ENCODE measurements at places on chromosomes 12 and 14.
A peak's percentile ranks its signal among the peaks of the same experiment; 100 is the strongest.

DNA sequence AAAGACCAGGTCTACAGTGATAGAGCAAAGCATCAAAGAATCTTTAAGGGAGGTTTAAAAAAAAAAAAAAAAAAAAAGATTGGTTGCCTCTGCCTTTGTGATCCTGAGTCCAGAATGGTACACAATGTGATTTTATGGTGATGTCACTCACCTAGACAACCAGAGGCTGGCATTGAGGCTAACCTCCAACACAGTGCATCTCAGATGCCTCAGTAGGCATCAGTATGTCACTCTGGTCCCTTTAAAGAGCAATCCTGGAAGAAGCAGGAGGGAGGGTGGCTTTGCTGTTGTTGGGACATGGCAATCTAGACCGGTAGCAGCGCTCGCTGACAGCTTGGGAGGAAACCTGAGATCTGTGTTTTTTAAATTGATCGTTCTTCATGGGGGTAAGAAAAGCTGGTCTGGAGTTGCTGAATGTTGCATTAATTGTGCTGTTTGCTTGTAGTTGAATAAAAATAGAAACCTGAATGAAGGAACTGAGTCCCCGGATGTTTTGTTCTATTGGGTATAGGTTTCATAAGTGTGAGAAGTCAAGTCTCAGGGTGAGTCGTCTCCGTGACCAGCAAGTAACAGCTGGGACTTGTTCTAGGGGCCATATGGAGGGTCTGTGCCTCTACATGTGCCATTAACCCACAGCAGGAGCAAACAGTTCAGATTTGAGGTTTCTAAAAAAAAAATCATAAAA, 9.3 kb downstream of the PEBP1 start:
- no peak for DNase-seq

GRCh38 chr14:26191123-26191522, 406.7 kb downstream of the NOVA1 start:
- no peak for DNase-seq

GRCh38 chr12:129101816-129102215, 248.5 kb downstream of the GLT1D1 start:
- no peak for DNase-seq

DNA sequence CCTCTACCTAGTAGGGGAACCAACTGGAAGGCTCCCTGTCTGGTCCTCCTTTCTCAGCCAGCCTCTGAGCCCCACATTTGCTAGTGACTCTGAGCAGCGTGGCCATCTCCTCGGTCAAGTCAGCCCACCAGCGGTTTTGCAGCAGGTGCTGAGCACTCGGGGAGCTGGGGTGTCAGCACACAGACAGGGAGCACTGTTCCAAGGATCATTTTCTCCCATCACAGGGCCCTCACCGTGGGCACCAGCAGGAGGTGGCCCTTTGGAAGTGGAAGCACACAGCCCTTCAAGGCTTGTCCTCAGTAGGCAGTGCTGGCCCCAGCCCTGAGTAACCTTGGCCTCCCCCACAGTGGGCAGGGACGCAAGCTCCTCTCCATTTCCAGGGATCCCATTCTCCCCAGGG, 24.1 kb upstream of the EML1 start:
- DNase-seq, result no peak

GRCh38 chr14:47425302-47425701, 250.1 kb downstream of the MDGA2 start:
- DNase-seq, result no peak

GRCh38 chr12:128974881-128975280, 121.6 kb downstream of the GLT1D1 start:
- DNase-seq, result no peak

- no peak for DNase-seq
These were observed 12.1 kb downstream of the BHLHE41 start for GRCh38 chr12:26112703-26113147.

- DNase-seq, result no peak
These were observed 5.0 kb upstream of the DUSP6 start for GRCh38 chr12:89357297-89357730.

- DNase-seq, result no peak
These were observed 85.3 kb downstream of the DPF3 start for GRCh38 chr14:72808564-72808963.

DNA sequence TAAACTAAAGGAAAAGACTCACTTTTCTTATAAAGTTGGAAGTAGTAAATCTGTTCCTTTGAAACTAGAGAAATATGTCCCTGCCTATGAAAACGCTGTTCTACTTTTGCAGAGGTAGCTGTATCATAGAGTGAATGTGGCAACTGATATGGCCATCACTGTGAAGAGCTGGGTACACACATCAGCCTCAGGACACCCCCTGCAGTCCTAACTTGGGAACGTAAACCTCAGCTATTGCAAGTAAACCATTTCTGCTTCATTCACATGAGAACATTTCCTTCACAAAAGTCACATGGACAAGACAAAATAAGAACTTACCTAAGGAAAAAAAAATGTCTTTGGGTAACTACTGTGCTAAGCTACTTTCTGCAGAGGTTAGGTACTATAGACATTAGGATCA, 233.3 kb upstream of the PPFIA2 start:
- DNase-seq, result no peak

DNA sequence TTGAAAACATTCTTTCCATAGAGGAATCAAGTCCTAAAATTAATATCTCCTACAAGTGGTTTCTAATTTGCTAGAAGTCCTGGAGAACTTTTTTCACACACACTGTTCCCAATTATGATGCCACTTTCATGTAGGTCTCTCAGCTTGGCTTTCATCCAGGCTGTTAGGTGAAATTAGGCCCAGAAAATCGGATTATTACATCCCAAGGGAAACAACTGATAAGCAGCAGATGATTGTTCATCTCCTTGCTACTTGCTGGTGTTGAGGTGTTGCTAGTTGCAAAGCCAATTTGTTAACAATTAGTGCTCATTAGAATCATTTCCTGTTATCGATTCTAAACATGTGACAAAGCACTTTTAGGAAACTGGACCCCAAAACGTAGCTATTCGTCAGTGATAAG, 248.0 kb downstream of the PDZRN4 start:
- DNase-seq, result no peak

DNA sequence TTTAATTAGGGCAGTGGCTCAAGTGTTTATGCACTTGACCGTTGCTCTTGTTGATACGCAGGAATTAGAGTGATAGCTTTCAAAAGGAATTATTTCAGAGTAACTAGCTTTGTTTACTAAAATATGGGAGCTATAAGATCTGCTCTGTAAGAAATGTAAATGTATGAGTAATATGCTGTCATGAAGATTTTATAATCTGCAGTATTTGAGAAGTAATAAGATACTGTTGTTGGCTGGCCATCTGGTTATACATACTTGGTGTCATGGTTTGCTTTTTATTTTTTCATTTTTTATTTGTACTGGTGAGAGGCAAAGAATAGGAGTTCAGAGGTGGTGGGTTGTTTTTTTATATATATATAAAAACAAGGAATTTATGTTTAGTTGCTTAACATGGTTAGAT, 58.5 kb downstream of the PLXNC1 start:
- DNase-seq, result no peak

GRCh38 chr14:21078287-21078686, 8.2 kb downstream of the ARHGEF40 start:
- DNase-seq, result no peak

DNA sequence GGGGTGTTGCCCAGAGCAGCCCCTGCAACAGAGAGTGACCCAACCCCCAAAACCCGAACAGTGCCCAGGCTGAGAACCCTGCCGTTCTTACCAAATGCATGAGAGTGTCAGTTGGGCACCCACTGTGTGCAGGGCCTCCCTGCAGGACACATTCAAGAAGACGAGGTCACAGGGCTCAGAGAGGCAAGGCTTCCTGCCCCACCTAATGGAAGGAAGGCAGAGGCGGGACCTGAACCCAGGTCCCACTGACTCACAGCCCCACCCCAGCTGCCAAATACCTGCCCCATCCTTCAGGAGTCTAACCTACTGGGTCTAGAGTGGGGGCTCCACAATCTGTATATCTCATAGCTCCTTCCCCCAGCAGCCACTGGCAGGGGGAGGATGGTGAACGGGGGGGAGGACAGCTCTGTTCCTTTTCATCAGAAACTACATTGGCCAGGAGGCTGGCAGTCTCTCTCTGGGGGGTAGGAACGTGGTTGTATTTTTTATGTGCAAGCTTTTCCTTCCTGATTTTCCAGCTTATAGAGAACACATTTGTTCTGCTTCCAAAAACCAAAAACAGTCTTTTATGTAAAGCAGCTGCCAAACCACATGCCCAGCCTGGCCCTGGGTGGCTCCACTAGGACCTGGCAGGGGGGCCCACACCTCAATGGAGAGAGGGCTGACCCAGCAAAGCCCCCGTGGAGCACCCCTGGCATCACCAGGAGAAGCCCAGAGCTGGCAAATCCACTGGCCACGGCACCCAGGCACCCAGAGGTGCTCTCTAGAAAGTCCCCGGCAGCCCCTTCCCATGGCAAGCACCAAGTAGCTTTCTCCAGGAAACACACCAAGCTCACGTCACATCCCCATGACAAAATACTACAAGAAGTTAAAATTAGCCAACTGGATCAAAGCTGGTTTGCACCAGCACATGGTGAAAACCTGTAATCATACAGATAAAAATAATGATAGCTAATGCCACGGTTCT, 17.0 kb downstream of the NCOR2 start:
- DNase-seq, result no peak

DNA sequence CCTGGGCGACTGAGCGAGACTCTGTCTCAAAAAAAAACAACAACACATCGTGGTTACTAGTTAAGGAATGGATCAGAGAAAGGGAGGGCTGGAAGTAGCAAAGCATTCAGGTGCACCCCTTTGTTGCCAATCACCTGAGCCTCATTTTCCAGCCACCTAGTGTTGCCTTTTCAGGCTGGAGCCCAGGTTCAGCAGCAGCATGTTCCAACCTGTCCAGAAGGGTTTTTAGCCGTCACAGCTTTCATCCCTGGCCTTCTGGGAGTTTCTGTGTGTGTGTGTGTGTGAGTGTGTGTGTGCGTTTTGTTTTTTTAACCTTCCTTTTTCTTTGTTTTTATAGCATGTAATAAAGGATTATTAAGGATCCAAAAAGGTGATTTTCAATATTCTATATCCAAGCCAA, 121.1 kb upstream of the ATF1 start:
- DNase-seq, result no peak

GRCh38 chr12:119072440-119072839, 91.1 kb downstream of the SRRM4 start:
- DNase-seq, result no peak

GRCh38 chr12:30926243-30927221, at the start of gene TSPAN11:
Gene TSPAN11, plus strand, starts transcription at chr12:30926748. Its CDS starts 27,244 bp downstream, at chr12:30953992.
- DNase-seq, result peak; percentile 24

DNA sequence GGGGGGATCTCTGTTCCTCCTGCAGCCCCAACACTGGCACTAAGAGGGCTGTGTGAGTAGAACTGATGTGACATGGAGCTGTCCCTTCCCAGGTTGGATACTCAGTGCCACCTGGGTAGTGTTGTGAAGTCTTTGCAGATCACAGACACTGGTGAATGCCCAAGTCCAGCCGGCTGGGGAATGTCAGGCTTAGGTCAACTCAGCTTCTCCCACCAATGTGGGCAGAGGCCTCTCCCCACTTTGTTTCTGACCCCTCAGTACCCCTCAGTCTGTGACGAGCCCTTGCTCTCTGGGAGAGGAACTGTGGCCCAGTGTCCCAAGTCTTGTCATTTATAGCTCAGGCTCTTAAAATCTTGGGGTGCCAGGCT, 11.3 kb downstream of the SLC25A29 start:
- no peak for DNase-seq

DNA sequence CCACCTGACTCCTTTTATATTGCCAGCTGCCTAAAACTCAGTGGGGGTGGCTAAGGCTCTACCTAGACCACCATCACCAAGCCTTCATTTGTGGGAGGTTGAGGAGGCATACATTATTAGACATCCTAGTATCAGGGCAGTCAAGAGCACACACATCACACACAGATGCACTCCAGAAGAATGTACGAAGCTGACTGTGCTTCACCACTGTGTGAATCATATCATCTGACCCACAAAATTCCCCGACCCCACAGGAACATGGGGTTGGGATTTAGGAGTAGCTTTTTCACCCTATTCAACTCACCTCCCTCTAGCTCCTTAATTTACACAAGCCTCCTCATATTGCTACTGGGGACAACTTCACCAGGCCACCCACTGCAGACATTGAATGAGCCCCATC, 64.8 kb upstream of the BDKRB2 start:
- no peak for DNase-seq

GRCh38 chr12:99800605-99801004, 153.1 kb downstream of the GARIN6 start:
- DNase-seq, result no peak

DNA sequence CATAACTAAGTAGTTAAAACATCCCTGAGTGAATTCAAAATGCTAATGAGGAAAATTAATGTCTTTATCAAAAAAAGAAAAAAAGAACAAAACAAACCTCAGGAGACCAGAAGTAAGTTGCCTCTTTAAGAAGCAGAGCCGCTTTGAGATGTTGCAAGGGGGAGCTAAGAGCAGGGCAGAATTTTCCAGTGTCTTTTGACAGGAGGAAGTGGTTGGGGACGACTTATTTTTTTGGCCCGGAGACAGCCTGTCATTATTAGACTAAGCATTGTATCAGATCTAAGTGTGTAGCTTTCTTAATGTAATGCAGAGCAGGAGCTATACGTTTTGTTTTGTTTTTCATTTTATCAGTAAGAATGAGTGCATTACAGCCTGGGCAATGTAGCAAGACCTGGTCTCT, 206.6 kb downstream of the CACNA1C start:
- no peak for DNase-seq

GRCh38 chr14:35818346-35819115, 7.6 kb upstream of the BRMS1L start:
- no peak for DNase-seq

GRCh38 chr14:36952689-36953088, 219.7 kb downstream of the SLC25A21 start:
- DNase-seq, result peak; percentile 26

DNA sequence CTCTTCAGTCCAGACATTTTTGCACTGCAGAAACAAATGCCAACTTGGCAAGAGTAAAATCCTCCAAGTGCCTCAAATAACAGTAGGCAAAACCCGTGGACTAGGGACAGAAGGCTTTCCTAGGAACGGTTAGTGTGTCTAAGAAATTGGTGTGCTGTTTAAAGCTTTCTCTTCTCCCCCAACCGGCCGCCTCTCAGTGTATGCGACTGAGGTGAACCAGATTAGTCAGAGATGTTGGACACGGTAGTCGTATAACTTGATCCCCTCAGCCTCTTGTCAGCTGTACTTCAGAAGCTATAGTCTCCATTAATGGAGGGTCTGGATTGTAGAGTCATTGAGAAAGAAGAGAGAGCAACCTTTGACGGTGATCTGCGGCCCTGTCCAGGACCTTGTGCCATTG, 21.7 kb downstream of the PPFIBP1 start:
- DNase-seq, result no peak

DNA sequence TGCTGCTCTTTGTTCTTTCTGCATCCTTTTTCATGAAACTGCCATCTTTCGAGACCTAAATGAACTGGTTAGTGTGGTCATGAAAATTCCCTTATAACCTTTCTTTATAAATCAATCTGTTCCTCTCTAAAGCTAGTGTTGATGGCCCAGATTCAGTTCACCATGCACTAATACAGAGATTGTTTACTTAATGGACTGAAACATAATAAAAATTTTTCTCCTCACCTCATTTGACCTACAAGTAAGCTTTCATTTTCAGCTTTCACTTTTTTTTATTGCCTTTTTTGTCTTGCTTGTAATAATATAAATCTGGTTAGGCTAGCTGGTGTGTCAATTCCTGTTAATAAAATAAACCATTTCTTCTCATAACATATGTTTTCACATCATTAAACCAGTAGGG, 183.8 kb downstream of the CCDC59 start:
- no peak for DNase-seq

Data from fibroblast of skin of left quadriceps (primary cell).